Neural progenitor cell (in vitro differentiated cells): ENCODE measurements at places on chromosomes 6 and 20.
A peak's percentile ranks its signal among the peaks of the same experiment; 100 is the strongest.

GRCh38 chr6:154318721-154319120, 37.9 kb downstream of the IPCEF1 start:
- no peak for DNase-seq

- no peak for DNase-seq
These were observed 150.7 kb downstream of the EDN3 start for GRCh38 chr20:59451066-59451630.

DNA sequence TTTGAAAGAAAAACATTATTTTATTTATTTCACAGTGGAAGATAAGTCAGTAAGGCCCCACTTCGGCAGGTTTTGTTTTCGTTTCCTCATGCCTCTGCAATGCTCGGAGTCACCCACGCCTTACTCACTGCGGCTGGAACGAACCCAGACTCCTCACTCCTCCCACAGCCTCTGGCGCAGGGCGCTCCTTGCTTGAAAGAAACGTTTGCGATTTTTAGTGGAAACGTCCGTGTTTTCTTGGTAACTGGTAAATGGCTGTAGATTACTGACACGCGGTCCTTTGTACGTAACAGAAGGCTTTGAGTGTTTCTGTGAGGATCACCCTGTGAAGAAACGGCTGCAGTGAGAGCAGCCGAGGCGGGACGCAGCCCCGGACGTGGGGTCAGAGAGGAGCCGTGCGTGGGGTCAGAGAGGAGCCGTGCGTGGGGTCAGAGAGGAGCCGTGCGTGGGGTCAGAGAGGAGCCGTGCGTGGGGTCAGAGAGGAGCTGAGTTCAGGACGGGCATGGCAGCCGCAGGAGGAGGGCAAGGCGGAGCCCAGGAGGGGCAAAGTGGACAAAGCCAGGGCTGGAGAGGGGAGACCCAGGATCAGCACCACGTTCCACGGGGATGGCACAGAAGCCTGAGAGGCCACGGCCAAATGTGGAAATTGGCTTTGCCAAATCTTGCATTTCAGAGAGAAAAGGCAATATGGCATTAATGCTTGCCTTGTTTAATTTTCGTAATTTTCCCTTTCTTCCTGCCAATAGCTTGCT, 198.6 kb upstream of the THBS2 start:
- DNase-seq = no peak

GRCh38 chr20:63819224-63819921, 11.7 kb downstream of the ZBTB46 start:
- DNase-seq = no peak

GRCh38 chr20:43987531-43987930, 72.9 kb downstream of the TOX2 start:
- peak; percentile 23 for DNase-seq

- DNase-seq = no peak
These were observed 561.2 kb downstream of the HAO1 start for GRCh38 chr20:7378864-7379605.
